Stimulated activated effector memory CD8-positive, alpha-beta T cell treated with anti-CD3 and anti-CD28 coated beads, Interleukin-12 subunit alpha, Interleukin-12 subunit beta, amount 100 ng/mL, for 72 hours (primary cell): ENCODE measurements at places on chromosomes 4 and X.

DNA sequence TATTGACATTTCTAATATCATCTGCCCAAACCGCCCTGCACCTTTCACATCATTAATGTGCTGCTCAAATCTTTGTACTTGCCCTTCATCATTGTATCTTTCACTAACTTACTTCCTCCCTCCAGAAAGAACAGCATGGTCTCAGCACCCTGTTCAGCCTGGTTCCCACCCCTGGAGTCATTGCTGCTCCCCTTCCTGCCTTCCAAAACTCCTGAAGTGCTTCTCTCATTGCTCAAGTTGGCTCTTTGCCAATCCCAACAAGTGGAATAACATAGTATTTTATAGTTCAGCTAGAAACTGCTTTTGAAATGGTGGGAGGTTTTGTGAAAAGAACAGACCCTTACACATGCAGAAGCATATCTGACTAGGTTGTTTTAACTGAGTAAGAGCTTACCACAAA lies 14.0 kb upstream of the TTC29 start:
- DNase-seq = no peak

GRCh38 chrX:13266641-13267345 lies 53.1 kb downstream of the ATXN3L start:
- no peak for DNase-seq

DNA sequence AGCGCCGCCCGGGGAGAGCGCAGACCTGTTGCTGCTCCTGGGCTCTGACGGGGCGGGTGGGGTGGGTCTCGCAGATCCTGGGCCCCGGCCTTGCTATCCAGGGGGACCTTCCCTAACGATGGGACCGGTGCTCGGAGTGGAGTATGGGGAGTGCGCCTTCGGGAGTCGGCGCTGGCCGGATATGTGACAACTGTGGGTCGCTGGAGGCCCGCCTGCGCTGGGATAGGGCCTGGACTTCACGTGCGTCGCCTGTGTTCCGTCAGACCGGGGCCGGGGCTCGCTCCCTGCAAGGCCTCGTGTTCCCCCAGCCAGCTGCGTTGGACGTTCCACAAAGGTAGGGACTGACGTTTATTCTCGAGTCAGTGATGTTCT lies 1.3 kb downstream of the TBL1X start:
- no peak for DNase-seq

DNA sequence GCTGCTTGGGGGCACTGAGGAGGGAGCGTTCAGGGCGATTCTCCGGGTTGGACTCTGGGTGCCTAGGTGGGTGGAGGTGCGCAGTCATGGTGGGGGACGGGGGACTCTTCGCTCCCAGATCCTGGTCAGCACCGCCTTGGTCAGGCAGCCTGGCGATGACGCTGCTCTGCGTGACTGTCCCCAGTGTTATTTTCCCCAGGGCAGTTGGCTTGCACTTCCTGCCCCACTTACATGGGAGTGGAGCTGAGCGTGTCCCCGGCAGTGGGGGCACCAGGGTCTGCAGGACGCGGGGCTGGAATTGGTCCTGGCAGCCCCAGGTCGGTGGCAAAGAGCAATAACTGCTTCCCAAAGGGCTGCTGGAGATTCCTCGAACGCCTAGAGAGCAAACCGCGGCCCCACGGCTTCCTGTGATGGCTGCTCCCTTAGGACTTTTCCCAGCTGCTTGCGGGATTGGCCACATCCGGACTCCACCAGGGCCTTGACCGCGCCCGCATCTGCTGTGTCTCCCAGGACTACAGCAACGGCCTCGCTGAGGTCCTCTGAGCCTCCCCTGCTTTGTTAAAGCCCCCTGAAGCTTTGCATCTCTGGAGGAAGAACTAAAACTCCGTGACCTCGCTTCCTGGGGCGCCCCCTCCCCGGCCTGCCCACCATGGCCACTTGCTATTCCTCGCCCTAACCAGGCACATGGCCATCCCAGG lies 35.3 kb upstream of the GPR78 start:
- DNase-seq = no peak
